ENCODE measurements at places on chromosomes 1 and 21. TPM values are rescaled to one million over a fixed set of nuclear protein-coding genes. Genes with fewer than 3 reads are reported as not detected.

DNA sequence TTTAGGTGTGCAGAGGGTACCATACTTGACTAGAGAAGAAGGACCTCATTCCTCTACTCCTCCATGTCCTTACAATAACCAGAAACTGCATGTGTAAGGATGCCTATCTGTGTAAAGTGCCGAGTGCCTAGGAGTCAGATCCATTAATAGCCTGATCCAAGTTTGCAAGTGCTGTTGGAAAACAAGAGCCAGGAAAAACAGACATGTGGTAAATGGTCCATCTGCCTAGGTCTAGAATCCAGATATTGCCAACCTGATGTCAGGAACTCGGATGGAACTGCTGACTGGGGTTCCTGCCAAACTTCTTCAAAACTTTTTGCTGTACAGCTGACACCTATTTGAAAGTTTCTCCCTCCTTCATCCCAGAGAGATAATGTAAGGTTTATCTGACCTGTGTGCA is 239.4 kb upstream of the CAMK1G start:
- DNase-seq, result no peak

DNA sequence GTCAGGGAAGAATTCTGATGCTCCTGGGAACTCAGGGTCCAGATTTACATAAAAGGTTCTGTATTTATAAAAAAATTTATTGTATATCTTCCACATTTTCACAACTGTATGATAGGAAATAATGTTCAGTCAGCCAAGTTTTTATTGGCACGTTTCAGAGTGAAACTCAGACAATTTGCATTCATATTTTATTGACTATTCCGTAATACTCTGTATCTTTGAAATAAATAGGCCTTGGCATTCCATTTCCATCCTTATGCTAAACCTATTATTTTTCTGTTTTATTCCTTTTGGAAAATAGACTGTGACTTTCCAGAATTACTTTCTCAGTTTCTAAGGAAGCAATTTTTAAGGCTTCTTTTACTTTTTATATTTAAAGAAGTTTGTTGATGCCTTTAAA is 329.0 kb downstream of the OLFM3 start:
- DNase-seq, result no peak

- DNase-seq, result no peak
These were observed 29.6 kb downstream of the FAAH start for GRCh38 chr1:46423574-46424240.

DNA sequence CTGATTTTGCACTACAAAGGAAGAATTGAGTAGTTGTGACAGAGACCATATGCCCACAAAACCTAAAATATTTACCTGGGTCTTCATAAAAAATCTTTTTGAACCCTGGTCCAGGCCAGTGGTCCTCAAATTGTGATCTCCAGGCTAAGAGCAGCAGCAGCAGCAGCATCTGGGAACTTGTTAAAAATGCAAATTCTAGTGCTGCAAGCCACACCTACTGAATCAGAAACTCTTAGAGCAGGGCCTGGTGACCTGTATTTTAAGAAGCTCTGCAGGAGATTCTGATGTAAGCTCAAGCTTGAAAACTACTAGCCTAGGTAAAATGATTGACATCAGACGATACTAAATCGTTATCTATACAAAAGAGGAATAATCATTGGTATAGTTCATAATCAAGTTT is 112.2 kb downstream of the LRRC7 start:
- no peak for DNase-seq

DNA sequence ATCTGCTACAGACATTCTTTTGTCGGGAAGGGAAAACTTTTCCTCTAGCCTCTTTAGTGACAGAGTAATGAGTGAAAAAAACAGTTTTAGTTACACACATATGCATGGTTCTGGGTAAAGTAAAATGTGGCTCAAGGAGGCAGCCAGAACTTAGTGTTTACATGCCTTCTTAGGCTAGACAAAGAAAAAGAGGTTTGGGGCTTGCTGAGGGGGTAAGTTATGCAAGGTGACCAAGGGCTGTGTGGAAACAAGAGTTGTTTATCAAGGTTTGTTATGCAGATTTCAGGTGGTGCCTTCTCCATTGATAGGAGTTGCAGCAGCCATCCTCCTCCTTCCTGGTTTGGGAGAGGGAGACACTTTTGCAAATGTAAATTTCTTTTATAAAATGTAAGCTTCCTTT is 66.5 kb upstream of the RAB3GAP2 start:
- no peak for DNase-seq

DNA sequence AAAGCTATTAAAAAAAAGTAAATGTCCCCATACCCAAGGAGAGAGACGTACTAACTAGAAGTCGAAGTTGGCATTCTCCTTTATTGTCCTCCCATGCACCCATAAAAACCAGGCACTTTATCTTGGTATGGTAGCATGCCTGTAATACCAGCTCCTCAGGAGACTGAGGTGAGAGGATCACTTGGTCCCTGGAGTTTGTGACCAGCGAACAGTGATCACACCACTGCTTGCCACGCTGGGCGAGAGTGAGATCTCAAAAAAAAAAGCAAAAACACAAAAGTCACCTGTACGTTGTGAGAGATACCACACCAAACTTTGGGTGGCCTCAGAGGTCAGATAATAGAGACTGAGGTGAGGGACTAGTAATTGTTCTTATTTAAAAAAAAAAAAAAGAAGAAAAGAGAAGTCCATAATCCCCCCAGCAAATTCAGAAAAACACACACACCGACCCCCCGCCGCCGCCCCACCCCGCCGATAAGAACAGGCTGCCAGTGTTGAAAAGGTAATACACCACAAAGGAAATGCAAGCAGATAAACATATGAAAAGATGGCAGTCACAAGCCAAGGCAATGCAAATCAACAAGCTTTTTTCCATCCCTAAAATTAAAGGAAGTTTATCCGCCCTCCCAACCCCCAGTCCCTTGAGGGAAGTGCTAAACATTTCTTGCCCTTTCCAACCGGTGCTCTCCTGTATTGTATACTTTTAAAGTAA is 3.6 kb downstream of the L1TD1 start:
- no peak for DNase-seq

DNA sequence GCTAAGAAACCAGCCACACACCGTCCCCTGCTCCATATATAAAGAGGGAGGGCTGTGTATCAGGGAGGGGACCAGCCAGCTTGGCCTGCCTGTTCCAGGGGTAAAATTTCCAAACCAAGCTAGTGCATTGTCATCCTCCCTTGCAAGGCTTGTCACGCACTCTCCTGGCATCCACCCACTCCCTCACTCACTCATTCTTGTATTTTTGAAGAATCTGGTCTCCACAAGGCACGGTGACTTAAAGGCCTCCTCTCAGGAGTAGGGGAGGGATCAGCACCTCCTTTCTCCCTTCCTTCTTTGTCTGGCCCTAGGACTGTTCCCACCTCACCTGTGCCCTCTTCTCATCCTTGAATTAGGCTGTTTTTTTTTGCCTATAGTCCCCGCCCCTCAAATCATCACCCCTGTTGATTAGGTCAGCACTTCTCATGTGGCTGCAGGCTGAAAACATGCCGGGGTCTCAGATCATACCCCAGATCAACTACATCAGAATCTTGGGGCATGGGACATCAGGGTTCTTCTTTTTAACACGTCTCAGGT is 5.0 kb downstream of the ABCA4 start:
- no peak for DNase-seq

DNA sequence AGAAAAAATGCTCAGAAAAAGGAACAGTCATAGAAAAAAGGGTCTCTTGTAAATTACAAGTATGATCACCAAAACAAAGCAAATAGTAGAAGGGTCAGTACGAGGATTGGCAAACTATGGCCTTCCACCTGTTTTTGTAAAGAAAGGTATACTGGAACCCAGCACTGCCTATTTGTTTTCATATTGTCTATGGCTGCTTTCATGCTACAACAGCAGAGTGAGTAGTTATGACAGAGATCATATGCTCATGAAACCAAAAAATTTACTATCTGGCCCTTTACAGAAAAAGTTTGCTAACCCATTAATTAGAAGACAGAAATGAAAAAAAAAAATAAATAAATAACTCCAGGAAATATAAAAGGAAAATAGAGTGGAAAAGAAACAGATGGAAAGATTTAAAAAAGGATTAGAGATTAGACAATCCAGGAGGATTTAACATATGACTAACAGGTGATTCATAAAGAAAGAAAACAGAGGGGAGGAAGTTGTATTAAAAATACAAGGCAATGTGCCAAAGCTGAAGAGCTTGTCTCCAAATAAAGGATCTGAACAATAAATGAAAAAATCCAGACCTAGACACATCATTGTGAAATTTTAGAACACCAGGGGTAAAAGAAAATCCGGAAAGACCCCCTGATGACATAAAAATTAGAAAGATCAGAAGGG is 108.5 kb upstream of the SERTAD4 start:
- peak; percentile 29 for DNase-seq

- no peak for DNase-seq
These were observed 55.8 kb downstream of the ELK4 start for GRCh38 chr1:205576011-205576410.

- DNase-seq, result no peak
These were observed 36.0 kb downstream of the CAPN2 start for GRCh38 chr1:223748405-223748772.

DNA sequence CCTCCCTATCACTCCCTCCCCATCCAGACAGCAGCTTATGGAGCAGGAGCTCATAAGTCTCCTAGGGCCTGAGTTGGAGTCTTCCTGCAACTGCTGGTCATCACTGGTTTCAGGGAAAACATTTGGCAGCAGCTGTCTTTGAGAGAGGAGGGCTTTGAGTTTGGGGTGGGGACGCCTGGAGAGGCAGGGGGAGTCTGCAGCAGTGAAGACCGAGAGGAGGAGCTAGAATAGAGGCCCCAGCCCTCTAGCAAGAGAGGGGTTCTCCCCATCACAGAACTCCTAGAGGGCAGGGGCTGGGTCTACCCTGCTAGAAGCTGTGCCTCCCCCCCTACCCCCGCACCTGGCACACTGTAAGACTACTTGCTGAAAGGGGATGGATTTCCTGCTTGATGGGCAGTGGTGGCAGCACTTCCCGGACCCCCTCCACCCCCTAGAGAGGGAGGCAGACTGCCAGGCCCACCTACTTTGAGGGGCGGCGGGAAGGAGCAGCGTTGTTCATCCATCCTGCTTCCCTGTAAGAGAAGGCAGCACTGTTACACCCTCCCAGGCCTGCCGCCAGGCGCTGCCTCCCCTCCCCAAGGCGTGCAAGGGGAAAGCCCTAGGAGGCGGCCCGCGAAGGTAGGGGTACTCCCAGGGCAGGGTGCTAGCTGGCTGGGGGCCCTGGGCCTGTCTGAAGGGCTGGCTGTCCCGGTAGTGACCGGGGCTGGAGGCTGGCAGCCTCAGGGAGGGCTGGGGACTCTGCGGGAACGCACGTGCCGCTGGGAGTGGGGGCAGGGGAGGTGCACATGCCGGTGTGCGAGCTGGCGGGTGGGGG is 50.4 kb downstream of the RAP1GAP start:
- peak; percentile 85 for DNase-seq

GRCh38 chr21:26845066-26845758 is at the start of gene ADAMTS1:
Gene ADAMTS1 (minus strand): TSS chr21:26845409. CDS start chr21:26844954, 455 bp downstream.
- peak; percentile 97 for DNase-seq

GRCh38 chr1:13829152-13829769 is 129.3 kb downstream of the PRDM2 start:
- no peak for DNase-seq

DNA sequence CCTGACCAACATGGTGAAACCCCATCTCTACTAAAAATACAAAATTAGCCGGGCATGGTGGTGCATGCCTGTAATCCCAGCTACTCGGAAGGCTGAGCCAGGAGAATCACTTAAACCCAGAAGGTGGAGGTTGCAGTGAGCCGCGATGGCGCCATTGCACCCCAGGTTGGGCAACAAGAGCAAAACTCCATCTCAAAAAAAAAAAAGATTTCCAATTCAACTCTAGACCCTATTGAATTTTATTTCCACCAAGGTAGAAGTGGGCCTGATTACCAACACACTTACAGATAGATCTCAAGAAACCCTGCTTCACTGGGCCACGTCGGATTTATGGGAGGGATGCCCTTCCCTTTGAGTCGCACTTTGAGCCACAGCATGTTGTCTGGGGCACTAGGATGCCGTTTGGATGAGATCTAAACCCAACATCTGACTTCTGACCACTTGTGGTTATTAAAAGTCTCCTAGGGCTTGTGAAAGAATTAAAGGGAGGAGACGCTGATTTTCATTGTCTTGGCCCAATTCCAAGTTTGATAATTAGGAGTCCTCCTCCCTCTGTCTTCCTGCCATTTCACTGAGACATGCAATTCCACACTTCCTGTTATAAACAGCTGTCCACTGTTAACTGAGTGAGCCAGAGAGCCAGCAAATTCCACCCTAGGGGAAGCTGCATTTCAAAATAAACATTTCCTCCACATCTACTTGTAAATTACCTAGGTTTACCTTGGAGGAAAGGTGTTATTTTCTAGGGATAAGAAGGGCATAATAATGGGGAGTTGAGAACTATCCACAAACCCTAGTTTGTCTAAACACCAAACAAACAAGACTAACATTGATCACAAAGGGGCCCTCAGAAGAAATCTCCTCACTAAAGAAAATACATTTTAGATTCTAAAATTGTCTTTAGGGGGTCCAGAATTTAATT is 5.2 kb upstream of the RERE start:
- DNase-seq, result peak; percentile 87

DNA sequence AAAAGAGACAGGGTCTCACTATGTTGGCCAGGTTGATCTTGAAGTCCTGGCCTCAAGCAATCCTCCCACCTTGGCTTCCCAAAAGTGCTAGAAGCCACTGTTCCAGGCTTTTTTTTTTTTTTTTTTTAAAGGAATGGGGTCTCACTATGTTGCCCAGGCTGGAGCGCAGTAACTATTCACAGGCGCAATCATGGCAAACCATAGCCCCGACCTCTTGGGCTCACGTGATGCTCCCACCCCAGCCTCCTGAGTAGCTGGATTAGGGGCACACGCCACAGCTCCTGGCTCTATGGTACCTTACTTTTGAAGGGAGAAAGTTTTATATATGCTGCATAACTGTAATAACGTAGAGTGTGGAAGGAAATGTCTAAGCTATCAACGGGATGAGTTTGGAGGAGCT is 5.7 kb upstream of the ATP13A2 start:
- no peak for DNase-seq

- no peak for DNase-seq
These were observed 161.8 kb downstream of the CLIC6 start for GRCh38 chr21:34830386-34831170.

DNA sequence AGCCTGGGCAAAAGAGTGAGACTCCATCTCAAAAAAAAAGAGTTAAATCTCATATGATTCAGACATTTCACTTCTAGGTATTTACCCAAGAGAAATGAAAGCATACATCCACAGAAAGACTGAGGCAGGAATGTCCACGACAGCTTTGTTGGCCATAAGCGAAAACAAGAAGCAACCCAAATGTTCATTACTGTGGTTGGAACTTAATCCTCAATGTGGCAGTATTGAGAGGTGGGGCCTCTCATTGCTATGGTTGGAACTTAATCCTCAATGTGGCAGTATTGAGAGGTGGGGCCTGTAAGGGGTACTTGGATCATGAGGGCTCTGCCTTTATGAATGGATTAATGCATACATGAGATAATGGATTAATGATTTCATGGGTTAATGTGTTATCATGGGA is 15.2 kb downstream of the C21orf58 start:
- DNase-seq, result no peak

GRCh38 chr1:183185941-183186490 is at the start of gene LAMC2:
Gene LAMC2 (plus strand): TSS chr1:183186264. CDS start chr1:183186353, 89 bp downstream.
- DNase-seq, result peak; percentile 68

Gene BSND
- not detected for total RNA-seq

Gene B3GALT2
- 5.7 TPM for total RNA-seq

Gene NIBAN1
- total RNA-seq, result 65.8 TPM

Gene LENEP
- not detected for total RNA-seq

Gene F13B
- total RNA-seq, result not detected

Gene IL19
- total RNA-seq, result not detected
